Fibroblast of skin of left quadriceps (primary cell): ENCODE measurements at places on chromosomes 6 and 20.

GRCh38 chr6:42933205-42933604 lies 3.9 kb downstream of the CNPY3 start:
- DNase-seq = no peak

GRCh38 chr6:160996131-160996601 lies 4.6 kb downstream of the MAP3K4 start:
- DNase-seq = no peak

DNA sequence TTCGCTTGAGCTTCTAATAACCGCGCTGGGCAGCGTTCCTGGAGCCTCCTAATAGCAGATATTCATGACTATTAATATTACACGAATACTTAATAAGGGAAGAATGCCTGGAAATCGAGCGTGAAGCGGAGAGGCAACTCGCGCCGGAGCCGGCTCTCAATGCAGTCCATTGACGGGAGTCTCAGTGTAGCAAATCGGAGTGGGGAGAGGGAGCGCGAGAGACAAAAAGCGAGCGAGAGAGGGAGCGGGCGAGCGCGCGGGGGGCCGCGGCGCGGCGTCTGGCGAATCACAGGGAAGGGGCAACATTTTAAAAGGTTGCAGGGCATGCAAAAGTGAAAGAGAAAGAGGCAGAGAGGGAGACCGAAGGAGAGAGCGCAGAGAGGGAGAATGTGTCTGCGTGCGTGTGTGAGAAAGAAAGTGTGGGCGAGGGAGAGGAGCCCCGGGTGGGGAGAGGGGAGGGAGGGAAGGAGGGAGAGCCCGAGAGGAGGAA lies 2.9 kb downstream of the TFAP2A start:
- no peak for DNase-seq

DNA sequence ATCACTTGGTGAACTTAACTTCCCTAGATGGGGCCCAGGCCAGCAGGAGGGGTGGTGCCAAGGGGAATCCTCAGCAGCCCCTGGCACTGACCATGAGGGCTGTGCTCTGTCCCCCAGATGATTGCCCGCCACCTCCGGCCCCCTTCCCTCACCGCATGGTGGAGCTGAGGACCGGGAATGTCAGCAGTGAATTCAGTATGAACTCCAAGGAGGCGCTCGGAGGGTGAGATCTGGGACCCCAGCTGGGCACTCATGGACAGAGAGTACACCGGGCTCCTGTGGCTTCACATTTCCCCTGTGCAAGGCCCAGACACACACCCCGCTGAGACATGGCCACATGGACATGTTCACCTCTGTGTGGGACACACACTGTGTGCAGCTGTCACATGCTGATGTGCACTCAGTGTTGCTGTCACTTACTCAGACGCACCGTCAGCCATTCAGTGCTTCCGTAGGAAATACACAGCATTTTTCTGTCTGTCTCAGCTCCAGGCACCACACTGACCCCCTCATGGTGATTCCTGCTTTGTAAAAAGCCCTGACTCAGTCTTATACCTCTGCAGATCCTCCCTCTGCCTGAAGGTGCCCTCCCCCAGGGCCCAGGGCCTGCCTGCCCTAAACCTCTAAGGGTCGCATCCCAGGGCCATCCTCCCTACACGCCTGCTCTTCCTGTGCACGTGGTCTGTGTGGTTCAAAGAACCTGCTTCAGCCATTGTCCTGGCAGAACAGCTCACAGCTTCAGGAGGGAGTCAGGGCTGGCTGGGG lies 4.4 kb downstream of the MYLK2 start:
- no peak for DNase-seq

- peak; percentile 63 for DNase-seq
These were observed 113.5 kb upstream of the PHACTR1 start for GRCh38 chr6:12602951-12603672.

- no peak for DNase-seq
These were observed 60.8 kb downstream of the FAXC start for GRCh38 chr6:99288668-99289067.

- DNase-seq = no peak
These were observed 83.4 kb upstream of the ASF1A start for GRCh38 chr6:118810420-118811027.

DNA sequence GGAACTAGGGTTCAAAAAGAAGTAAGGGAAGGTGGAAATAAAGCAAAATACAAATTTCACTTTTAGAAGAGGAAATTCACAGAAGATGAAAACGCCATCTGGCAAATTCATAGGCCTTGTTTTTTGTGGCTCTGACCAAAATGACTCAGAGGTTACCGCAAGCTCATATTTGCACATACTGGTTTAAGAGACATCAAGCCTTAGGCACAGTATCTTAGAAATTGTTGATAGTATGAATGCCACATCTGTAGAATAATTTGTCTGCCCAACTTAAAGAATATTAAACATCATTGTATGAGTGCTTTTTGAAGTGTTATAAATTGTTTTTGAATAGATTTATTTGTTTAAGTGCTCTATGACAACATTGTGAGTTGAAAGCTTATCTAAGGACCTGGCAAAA lies 10.6 kb downstream of the TAAR1 start:
- no peak for DNase-seq

DNA sequence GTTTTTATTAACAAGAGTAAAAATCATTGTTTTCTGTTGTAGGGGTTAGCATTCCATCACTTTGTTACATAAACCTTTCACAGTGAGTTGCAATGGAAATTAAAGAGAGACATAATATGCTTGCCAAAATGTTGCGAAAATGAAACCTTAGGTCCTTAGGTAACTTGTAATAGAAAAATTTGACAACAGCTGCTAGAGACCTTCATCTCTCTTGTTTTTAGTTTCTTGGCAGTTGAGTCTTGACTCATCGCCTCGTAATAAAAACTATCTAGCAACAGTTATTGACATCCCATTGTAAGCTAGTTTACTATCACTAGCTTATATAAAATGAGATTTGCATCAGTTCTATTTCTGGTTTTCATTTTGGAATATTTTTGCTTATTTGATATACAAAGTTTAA lies 179.0 kb upstream of the MMS22L start:
- no peak for DNase-seq

GRCh38 chr6:139508576-139508975 lies 134.1 kb upstream of the CITED2 start:
- DNase-seq = no peak

GRCh38 chr6:76633259-76633658 lies 560.8 kb upstream of the IMPG1 start:
- no peak for DNase-seq

DNA sequence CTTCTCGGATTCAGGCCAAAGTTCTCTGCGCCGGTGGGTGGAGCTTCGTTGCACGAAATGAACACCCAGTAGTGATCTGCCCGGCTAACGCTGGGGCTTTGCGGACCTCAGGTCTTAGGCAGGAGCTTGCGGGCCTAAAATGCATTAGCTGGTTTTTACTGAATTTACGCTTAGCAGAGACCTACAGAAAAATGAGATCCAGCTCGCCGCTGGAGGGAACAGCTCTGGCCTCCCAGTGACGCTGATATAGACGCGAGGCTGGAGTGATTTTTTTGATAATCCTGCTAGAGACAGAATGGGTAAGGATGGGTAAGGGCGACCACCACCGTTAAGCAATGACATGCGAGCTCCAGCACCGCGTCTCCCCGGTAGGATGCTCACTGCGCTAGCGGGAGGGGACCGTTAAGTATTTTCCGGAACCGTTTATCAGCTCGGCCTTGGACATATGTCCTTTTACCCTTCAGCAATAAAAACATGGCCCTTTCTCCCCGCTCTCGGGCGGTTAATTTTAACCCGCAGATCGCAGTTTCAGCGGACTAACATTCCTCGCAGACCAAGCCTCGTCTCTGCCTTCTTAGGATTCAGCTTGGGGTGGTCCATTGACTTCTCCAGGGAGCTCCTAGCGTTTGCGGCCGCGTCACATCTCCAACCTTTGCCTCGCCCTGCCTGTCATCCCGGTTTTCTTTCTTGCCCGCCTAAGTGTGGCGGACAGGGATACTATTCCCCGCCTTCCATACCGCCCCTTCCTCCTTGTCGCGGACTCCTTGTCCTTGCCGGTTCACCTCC lies 109.3 kb downstream of the GPX5 start:
- DNase-seq = no peak

GRCh38 chr20:51337126-51337805 lies 205.3 kb downstream of the NFATC2 start:
- no peak for DNase-seq

DNA sequence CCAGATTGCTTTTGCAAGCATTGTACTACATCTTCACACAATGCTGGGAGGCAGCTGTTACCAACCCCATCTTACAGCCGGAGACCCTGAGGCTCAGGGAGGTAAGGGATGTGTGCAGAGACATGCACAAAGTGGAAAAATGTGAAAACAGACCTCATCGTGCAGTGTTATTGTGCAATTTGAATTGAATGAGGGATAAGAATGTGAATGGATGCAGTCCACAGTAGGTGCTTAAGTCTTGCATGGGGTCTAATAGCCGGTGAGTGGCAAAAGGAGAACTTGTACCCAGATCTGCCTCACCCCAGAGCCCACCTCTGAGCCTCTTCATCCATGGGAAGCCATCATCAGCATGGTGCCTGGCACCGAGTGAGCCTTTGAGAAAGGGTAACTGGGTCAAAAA lies 42.1 kb downstream of the SLC52A3 start:
- no peak for DNase-seq

GRCh38 chr6:74607934-74608333 lies 597.9 kb downstream of the COL12A1 start:
- DNase-seq = no peak

DNA sequence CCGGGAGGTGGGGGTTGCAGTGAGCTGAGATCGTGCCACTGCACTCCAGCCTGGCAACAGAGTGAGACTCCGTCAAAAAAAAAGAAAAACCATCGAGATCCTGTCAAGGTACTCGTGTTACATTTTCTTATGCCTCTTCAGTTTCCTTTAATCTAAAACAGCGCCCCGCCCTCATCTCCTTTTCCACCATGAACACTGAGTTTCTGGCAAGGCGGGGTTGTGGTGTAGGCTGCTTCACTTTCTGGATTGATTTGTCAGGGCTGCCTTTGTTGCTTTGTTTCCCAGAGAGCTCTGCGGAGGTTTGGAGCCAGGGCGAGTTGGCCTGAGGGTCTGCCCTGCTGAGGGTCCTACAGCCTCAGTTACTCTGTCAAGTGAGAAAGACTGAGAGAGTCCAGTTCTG lies 8.9 kb downstream of the ITPR3 start:
- no peak for DNase-seq

DNA sequence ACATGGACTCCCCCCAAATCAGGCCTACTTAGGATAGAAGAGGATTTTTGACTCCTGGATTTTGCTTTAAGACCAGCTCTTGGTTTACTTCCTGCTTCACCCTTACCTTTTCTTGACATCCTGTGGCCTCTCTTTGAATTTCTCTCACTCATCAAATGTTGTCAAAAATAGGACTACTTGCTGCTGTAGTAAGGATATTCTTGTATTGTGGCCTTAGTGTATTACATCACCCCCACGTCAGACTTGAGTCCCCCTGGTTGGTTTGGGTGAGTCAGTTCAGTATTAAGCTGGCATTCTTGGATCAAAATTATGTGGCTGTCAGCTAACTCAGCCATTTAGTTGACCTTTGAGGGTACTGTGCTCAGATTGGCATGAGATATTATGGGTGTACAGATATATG lies 1.1 kb downstream of the TPX2 start:
- DNase-seq = no peak

- no peak for DNase-seq
These were observed 22.1 kb upstream of the ZNF184 start for GRCh38 chr6:27494987-27495385.

DNA sequence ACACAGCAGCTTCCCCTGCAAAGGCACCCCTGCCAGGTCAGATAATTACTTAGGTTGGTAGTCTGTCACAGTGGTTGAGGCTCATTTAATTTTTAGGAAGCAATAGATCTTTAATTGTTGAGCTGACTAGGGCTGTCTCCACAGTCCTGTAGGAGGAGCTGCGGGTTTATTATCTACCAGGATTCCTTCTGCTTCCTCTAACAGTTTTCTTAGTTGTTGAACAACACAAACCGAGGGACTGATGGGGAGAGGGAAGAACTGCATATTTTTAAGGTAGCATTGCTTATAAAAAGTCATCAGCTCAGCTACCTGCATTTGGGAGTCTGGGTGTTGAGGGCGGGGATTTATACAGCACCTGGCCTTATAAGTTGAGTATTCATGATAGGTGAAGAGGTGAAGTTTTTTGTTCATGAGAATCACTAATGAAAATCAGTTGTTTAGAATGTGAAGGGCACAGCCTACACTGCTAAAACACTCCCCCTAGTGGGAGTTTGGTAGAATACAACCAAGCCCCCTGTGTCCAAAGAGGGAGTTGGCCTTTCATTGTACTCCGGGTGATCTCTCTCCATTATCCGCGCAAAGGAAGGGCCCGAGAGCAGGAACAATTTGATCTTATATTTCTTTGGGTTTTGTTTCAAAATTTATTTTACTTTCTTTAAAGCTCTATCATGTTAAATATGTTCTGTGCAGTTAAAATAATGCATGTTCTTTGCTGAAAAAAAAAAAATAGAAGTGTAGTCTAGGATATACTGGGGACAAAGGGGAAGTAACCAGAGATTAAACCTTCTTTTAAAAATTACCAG lies 69.6 kb downstream of the SSR1 start:
- DNase-seq = peak; percentile 47

DNA sequence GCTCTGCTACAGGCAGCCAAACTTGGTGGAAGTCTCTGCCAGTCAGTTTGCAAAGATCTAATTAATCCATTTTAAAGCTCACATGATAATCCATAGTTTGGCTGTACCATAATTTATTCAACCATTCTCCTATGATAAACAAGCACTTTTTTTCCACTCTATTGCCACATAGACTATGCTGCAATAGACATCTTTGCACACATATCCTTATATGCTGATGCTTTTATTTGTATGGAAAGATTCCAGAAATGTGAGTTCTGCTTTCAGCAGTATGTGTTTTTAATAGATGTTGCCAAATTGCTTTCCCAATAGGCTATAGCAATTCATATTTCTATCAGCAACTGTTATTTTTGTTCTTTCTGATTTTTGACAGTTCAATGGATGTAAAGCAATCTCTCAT lies 628.0 kb downstream of the KIF16B start:
- peak; percentile 33 for DNase-seq

GRCh38 chr6:98946266-98946878 lies 1.4 kb downstream of the FBXL4 start:
- DNase-seq = no peak

GRCh38 chr6:15887491-15888461 lies 224.9 kb upstream of the DTNBP1 start:
- no peak for DNase-seq

DNA sequence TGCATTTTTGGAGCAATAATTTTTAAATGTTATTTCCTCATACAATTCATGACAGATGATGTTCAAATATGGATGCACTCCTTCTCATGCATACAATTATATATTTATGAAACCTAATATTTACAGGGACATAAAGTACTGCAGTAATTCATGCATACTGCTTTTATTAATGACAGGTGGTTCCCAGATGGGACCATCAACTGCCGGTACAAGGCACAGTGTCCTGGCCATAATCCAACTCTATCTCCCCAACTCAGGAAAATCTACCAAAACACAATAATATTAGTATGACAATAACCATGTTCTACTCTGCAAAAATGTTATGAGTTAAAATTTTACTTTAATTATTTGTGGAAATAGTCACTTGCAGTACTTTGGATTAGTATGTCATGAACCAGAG lies 77.8 kb downstream of the VIP start:
- no peak for DNase-seq
